ENCODE measurements at places on chromosomes 7 and 10.

DNA sequence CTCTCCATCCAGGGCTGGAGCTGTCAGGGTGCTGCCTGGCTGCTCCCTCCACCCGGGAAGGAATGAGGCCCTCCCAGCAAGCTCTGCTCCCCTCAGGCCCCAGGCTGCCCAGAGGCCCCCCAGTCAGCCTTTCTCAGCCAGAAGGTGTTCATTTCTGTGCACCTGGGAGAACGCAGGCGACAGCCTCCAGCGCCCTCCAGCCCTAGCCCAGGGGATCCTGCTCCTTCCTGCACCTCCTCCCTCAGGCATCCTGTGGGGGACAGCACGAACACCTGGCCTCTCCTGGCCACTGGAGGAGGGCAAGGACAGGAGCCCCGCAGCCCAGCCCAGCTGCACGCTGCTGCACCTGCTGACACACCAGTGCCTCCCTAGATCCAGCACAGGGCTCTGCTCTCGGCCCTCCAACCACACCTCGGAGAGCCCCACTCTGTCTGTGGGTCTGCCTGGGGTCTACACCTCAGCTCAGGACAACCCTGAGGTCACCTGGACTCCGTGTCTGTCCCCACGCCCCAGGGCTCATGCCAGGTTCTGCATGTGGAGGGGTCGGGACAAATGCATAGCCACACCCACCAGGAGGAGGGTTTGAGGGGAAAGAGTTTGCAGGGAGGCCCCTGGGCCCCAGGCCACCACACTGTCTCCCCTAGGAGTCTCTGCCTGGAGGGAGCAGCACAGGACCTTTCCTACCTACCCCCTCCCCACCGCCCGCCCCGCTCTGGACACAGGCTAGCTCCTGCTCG, 7.4 kb upstream of the PWWP2B start:
- DNase-seq: no peak

- DNase-seq: no peak
These were observed 499.3 kb downstream of the SUGCT start for GRCh38 chr7:40634118-40634517.

DNA sequence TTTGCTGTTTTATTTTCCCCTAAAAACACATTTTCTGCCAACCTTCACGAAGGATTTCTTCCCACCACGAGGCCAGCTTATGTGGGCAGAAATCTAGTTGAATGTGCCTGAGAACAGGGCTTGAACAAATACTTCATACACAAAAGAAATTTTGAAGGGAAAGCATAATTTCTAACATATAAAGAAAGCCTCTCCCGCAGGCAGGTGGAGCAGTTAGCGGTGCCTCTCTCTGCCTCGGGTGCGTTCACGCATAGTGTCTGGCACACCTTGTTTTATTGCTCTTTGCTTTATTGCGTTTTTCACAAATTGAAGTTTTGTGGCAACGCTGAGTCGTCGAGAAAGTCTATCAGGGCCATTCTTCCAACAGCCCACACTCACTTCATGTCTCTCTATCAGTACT, 7.0 kb upstream of the CSGALNACT2 start:
- DNase-seq: no peak

DNA sequence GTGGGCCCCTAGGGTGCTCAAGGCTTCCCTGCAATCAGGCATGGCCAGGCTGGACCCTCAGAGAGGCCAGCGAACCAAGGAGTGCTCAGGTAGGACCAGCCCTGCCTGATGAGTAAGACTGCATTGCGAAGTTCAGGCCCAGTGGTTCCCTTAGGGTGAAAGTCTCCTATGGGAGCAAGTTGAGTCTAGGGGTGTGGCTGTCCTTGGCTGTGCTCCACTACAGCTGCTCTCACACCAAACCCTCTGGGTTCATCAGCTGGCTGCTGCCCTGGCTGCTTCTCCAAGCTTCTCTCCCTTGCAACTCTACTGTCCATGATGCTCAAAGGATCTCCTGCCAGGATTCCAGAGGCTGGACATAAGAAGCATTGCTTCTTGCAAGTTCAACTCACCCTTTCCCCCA, 18.7 kb downstream of the FAM25A start:
- no peak for DNase-seq

- DNase-seq: no peak
These were observed 7.1 kb upstream of the IL2RA start for GRCh38 chr10:6069081-6069931.

GRCh38 chr7:372546-372931, 82.6 kb downstream of the FOXL3 start:
- DNase-seq: no peak

- no peak for DNase-seq
These were observed 266.6 kb downstream of the ELFN1 start for GRCh38 chr7:1936531-1937251.

DNA sequence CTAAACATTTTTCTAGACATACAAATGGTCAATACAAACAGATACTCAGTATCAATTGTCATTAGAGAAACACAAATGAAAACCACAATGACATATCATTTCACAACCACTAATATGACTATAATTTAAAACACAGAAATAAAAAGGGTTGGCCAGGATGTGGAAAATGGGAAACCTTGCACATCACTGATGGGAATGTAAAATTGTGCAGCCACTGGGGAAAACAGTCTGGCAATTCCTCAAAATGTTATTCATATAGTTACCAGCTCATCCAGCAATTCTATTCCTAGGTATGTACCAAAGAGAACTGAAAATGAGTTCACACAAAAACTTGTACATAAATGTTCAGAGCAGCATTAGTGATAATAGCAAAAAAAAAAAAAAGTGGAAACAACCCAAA, 106.1 kb upstream of the LRRTM3 start:
- no peak for DNase-seq

- DNase-seq: no peak
These were observed 19.4 kb upstream of the EPHB6 start for GRCh38 chr7:142835487-142835886.

DNA sequence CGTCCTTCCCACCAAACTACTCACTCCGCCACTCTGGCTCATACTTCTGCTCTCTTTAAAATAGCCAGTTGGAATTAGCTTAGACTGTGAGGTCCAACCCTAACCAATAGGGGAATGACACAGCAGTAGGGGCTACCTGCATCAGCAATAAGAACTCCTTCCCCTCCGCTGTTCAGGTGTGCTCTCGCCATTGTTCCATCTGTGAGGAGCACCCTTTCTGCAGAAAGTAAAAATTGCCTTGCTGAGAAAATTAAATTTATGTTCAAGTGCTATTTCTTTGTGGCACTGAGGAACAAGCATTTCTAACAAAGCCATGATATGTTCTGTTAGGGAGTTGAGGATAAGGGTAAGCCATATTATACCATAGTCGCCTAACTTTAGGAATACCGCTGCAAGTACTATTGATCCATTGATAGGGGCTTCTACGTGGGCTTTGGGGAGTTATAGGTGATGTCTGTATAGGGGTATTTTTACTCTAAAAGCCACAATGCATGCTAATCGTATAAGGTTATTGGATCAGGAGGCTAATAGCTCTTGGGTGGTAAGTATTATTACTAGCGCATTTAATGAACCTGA, 1269.5 kb downstream of the TYW1 start:
- no peak for DNase-seq

DNA sequence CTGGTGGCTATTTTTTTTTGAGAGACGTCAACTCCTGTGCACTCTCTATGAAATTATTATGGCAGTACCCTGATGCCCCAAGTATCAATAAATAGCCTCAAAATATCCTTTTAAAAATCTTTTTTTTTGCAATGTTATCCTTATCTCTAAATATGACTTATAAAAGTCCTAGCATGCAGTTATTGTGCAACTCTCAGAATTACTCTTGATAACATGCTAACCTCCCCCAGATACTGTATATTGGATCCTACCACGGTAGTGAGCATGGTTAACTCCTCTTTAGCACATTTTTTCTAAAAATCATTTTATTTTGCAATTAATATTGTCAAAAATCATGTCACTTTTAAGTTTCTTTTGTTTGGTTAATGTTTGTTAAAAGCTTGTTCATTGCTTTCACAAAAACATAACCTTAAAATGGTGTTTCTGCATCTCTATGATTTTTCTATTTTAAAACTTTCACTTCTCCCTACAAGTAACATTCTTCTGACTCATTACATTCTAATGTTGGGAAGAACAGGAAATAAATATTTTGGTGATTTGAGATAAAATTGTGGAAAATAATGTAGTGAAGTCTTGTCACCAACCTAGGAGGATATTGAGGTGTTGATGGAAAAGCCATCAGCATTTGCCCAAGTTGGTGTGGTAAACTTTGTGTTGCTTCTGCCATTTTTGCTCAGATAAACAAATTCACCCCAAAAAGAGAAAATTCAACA, 42.1 kb upstream of the ADRA2A start:
- DNase-seq: no peak

DNA sequence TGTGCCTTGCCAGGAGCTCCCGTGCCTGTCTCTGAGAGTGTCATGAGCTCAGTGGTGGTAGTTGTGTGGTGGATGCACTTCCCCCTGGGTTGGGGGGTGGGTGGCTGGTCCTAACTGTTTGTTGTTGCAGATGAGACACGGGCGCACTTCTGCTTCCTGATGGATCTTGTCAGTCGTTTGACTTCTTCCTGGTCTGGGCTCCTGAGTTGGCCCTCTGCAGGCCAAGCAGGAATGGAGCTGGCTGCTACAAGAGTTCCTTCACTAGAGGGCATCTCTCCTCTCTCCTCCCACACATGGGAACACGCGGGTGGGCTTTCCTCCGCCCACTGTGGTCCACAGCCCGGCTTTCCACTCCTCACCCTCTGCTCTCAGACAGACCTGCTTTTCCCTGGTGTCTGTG, 82.0 kb downstream of the BMS1 start:
- DNase-seq: no peak

DNA sequence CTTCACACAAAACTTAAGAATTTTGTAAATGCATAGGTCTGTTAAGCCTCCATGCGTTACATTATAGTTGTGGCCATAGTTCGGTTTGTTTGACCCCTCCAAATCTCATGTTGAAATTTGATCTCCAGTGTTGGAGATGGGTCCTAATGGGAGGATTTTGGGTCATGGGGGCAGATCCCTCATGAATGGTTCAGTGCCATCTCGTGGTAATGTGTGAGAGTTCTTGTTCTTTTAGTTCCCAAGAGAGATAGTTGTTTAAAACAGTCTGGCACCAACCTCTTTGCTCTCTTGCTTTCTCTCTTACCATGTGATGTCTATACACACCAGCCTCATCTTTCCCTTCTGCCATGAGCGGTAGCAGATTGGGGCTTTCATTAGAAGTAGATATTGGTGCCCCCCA, 264.3 kb downstream of the TCF7L2 start:
- no peak for DNase-seq

- no peak for DNase-seq
These were observed 91.2 kb downstream of the KAT6B start for GRCh38 chr10:74917481-74918077.

DNA sequence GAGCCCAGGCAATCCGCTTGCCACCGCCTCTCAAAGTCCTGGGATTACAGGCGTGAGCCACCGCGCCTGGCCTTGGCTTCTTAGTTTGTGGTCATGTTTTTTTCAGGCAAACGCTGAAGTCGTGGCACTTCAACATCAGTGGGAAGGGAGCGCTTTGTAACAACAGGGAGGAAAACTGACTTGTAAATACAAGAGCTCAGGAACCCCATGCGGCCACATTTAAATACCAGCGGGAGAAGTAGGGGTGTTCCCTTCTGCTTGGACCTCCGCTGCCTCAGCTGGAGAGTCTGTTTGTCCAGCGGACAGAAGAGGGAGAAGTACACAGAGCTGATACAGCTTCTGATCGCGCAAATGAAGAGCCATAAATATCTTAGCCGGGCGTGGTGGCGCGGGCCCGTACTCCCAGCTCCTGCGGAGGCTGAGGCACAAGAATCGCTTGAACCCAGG, 108.7 kb upstream of the KMT2C start:
- no peak for DNase-seq

- DNase-seq: peak; percentile 37
These were observed 1.0 kb downstream of the GRM8 start for GRCh38 chr7:127251465-127252376.

DNA sequence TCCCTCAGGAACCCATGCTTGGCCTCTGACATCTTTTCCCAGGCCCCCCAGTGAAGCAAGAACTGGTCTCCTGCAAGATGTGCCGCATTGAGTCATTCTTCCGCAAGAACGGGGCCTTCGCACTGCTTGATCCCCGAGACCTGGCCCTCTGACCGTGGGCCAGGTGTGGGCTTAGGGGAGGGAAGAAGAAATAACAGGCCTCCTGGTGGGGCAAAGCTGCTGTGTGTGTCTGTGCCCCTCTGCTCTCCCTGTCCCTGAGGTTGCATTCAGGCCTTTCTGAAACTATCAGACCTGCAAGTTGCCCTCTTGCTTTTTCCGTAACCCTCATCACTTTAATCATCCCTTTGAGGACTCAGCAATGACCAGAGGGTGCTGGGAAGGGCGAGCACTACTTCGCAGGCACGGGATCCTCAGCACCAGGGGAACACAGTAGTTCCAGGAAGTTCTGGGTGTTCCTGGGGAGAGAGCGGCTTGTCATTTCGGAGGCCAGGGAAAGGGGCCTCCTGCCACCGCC, 6.0 kb downstream of the ATP6V1F start:
- DNase-seq: no peak

GRCh38 chr7:7129381-7129780, 53.0 kb upstream of the C1GALT1 start:
- DNase-seq: no peak

DNA sequence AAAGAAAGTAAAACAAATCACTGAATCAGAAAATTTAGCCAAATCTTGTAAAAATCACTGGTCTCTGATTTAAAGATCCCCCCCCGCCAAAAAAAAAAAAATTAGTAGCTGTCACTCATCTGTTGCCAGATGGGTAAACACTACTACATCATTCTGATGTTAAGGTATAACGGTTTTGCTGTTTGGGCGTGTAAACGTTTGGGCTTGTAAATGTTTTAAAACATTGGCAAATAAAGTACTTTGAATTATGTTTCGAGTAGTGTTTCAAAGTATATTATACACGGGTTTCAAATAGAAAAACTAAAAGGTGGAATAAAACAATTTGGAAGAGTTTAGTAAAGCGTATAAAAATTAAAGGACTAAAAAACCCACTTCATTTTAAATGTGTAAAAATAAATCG, 1.5 kb downstream of the TMEM229A start:
- no peak for DNase-seq

GRCh38 chr7:26036092-26036491, 115.9 kb upstream of the NFE2L3 start:
- no peak for DNase-seq

DNA sequence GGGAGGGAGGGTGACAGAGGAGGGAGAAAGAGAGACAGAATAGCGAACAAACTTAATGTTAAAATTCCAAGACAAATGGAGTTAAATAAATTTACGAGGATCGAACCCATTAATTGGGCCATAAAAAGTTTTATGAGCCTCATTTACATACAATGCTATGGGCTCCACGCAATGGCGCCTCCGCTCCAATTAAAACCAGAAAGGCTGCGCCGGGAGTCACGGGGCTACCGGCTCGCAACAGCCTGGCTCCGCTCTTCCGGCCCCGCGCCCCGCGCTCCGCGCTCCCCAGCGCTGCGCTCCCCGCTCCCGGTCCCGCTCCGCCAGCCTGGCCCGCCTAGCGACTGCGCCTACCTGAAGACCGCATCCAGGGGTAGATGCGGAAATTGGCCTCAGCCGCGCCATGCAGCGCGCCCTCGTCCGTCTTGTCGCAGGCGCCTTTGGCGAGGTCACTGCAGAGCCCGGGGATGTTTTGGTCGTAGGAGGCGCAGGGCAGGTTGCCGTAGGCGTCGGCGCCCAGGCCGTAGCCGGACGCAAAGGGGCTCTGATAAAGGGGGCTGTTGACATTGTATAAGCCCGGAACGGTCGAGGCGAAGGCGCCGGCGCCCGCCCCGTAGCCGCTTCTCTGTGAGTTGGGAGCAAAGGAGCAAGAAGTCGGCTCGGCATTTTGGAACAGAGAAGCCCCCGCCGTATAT, 513 bp downstream of the HOXA7 start:
- DNase-seq: no peak

- DNase-seq: no peak
These were observed 12.5 kb downstream of the STAG3 start for GRCh38 chr7:100190048-100190711.

GRCh38 chr10:11450427-11450826, 161.0 kb downstream of the USP6NL start:
- DNase-seq: no peak

Data from GM12892 (cell line).